ENCODE measurements at places on chromosomes 4 and X.
A peak's percentile ranks its signal among the peaks of the same experiment; 100 is the strongest.

GRCh38 chrX:153414856-153415510, 3.7 kb downstream of the ZFP92 start:
- no peak for DNase-seq

DNA sequence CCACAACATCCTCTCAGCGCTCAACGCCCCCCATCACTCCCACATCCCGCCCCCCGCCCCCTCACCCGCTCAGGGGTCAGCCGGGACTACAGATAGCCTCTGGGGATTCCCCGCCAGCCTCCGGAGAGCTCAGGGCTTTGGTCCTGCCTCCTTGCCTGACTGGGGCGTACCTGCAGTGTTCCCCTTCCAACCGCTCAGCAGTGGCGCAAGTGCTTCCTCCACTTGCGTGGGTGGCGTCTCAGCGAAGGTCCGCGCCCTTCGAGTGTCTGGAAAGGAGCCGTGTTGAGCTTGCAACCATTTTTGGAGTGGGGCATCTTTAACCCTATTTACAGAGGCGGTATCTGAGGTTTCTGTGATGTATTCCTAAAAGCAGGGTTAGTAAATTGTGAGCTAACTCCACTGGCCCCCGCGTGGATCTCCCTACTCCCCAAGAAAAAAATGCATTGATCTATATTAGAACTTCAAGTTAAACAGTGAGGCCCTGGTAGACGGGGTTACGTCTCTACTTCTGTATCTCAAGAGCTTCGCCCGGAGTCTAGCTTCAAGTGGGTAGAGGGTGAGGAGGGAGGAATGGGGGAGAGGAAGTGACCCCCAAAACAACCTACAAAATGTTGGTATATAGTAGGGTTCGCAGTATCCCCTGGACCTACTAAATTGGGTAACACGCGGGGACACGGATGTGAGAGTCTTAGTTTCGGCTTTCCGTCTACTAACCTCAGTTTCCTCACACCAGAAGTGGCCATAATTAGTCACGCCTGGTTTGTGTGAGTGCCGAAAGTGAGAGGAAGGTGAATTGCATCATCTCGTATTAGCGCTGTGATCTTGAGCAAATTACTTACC, 16.1 kb downstream of the NKX3-2 start:
- peak; percentile 21 for DNase-seq

- no peak for DNase-seq
These were observed 46.7 kb downstream of the ENPP6 start for GRCh38 chr4:184171011-184171410.

GRCh38 chr4:99043346-99043745, 45.2 kb downstream of the ADH5 start:
- DNase-seq, result peak; percentile 40

GRCh38 chr4:6781561-6781960, 966 bp upstream of the KIAA0232 start:
- DNase-seq, result no peak

- no peak for DNase-seq
These were observed 175.1 kb downstream of the PARM1 start for GRCh38 chr4:75107755-75108612.

DNA sequence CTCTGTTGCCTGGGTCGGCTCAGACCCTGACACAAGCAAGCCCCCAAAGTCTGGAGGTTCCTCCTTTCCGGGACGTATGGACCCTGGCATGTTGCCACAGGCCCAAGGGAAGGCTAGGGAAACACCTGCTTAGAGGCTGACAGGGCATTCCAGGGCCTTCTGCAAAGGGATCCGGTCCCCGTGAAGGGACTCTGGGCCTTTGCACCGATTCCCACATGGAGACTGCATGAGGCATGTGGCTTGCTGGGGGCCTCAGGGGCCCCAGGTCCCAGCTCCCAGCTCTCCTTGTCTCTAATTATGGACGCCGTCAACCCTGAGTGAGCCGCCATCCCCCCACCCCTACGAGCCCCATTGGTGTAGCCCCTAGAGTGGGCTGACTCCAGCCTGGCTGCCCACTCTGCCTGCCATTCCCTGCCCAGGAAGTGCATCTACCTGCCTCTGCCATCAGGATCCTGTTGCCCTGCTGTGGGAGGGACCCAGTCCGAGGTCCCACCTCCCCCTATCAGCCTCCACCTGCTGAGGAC, 4.2 kb upstream of the RGS12 start:
- no peak for DNase-seq

DNA sequence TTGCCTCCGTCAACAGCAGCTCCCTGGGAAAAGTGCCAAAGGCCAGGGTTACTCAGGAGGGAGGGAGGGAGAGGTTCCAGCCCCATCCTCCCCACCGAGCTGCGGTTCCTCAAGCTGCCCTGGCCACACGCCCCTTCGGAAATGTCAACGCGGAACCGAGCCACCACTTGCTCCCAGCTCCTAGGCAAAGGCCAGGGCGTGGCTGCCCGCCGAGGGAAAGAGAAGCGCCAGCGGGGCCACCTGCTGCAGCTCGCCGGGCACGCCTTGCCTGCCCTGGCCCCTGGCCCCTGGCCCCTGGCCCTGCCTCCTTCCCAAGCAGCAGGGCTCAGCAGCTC, 15.3 kb downstream of the SLC6A8 start:
- DNase-seq, result no peak

GRCh38 chr4:118141240-118141639, 107.0 kb downstream of the NDST3 start:
- DNase-seq, result no peak

GRCh38 chrX:39318506-39319343, 517.5 kb downstream of the MID1IP1 start:
- DNase-seq, result no peak

GRCh38 chr4:44965435-44966095, 239.2 kb upstream of the GNPDA2 start:
- DNase-seq, result no peak

GRCh38 chrX:36583674-36584073, 424.5 kb upstream of the FAM47C start:
- DNase-seq, result no peak

- peak; percentile 32 for DNase-seq
These were observed 38.2 kb downstream of the HPGDS start for GRCh38 chr4:94304365-94304971.

GRCh38 chr4:172628263-172628662, 540.3 kb upstream of the GALNT7 start:
- no peak for DNase-seq

GRCh38 chr4:169971456-169972015, 54.7 kb downstream of the MFAP3L start:
- DNase-seq, result no peak

DNA sequence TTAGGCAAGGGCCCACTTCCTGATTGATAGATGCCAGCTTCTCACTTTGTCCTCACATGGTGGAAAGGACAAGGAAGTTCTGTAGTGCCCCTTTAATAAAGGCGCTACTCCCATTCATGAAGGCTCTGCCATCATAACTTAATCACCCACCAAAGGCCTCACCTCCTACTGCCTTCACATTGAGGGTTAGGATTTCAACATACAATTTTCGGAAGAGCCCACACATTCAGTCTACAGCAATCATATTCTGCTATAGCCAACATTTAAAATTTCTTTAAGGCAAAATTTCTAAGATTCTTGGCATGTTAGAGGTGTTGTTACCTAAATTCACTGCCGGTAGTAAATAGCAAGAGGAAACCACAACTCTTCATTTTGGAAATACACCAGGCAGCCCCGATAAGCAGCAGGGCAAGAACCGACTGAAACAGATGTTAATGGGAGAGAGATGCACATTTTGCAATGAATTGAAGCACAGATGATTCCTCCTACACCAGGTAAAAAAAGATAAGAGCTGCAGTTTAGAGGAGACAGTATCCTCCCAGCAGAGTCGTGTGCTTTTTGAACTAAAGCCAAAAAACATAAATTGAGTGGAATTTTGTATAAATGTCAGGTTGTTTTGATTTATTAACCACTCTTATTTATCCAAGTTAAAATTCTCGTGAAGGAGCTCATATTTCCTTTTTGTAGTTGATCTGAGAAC, 594.9 kb downstream of the KCTD8 start:
- no peak for DNase-seq

- peak; percentile 44 for DNase-seq
These were observed 115.0 kb upstream of the HS3ST1 start for GRCh38 chr4:11543706-11544105.

DNA sequence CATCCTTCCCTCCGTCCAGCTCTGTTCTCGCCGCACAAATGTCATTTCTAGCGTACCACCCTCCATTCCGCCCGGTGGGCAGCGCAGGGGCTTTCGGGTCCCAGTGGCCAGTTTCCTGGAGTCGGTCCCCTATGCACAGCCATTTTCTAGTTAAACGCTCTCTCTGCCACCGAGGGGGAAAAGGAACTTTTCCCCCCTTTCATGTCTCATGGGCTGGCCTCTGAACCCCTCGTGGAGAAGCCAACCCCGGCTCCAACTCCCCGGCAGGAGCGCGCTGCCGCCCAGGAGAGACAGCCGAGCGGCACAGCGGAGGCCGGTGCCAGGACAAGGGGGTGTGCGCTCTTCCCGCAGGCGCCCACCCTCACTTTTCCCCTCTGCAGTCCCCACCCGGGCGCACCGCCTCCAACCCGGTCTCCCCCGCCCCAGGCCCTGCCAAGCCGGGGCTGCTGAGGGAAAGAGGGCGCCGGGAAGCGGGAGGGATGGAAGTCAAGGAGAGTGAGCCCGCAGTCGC, 662 bp downstream of the APBB2 start:
- DNase-seq, result no peak

- DNase-seq, result no peak
These were observed 1.8 kb downstream of the CD99L2 start for GRCh38 chrX:150896632-150897031.

DNA sequence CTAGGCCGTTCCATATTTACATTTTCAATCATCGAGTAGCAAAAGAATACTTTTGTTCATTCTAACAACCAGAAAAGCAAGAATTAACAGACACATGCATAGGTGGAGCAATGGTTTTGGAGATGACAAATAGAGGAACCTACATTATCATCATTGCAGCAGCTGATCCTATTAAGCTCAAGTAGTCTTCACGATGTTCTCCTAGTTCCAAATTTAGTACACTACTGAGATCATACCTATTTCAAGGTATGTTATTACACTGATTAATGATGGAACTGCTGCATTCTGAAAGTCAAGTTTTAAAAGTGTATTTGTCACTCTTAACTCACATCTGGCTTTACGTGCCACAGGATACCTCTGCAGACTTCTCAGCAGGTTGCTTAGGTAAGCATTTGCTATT, 87.4 kb downstream of the ADGRA3 start:
- no peak for DNase-seq

DNA sequence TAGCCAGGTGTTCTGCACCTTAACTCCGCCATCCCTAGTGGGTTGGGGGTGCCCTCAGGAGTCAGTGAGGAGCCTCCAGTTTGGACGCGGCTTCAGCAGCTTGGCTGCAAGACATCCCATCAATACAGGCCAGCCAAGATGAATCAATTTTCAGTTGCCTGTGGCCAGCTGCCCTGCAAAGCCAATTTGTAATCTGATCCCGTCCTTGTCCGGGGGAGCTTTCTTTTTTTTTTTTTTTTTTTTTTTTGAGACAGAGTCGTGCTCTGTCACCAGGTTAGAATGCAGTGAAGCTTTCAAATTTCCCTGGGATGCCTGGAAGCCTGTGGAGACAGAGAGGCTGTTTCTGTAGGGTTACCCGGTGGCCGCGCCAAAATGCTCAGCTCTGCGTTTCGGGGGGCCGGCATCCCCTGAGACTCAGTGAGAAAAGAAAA, 192.5 kb downstream of the ASMT start:
- no peak for DNase-seq

DNA sequence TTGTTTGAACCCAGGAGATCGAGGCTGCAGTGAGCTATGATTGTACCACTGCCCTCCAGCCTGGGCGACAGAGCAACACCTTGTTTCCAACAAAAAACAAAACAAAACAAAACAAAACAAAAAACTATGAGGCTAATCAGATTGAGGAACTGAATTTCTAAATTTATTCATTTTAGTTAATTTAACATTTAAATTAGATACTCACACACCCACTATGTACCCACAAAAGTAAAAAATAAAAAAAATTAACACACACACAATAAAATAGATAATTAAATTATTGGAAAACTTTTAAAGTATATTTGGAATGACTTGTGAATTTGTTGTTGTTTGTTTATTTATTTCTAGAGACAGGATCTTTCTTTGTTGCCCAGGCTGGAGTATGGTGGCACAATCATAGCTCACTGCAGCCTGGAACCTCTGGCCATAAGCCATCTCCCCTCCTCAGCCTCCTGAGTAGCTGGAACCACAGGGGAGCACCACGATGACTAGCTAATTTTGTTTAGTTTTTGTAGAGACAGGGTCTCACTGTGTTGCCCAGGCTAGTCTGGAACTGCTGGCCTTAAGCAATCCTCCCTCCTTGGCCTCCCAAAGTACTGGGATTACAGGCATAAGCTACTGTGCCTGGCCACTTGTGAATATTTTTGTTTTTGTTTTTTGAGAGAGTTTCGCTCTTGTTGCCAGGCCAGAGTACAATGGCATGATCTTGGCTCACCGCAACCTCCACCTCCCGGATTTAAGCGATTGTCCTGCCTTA, 9.8 kb upstream of the ZNF157 start:
- no peak for DNase-seq

DNA sequence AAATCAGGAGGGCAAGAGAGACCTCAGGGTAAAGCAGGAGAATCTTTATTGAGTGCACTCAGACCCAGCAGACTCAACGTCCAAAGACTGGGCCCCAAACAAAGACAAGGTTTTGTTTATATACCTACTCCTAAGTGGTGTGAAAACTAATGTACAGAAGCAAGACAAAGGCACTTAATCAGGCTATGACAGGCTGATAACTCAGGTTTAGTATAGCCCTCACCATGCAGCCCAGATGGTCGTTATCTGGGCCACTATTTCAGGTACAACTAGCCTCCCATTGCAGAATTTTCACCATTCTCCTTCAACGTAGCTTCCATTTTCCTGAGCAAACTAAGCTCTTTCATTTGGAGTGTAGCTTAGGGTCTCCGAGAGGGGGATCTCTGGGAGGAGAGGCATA, 36.9 kb downstream of the SULT1E1 start:
- DNase-seq, result no peak

DNA sequence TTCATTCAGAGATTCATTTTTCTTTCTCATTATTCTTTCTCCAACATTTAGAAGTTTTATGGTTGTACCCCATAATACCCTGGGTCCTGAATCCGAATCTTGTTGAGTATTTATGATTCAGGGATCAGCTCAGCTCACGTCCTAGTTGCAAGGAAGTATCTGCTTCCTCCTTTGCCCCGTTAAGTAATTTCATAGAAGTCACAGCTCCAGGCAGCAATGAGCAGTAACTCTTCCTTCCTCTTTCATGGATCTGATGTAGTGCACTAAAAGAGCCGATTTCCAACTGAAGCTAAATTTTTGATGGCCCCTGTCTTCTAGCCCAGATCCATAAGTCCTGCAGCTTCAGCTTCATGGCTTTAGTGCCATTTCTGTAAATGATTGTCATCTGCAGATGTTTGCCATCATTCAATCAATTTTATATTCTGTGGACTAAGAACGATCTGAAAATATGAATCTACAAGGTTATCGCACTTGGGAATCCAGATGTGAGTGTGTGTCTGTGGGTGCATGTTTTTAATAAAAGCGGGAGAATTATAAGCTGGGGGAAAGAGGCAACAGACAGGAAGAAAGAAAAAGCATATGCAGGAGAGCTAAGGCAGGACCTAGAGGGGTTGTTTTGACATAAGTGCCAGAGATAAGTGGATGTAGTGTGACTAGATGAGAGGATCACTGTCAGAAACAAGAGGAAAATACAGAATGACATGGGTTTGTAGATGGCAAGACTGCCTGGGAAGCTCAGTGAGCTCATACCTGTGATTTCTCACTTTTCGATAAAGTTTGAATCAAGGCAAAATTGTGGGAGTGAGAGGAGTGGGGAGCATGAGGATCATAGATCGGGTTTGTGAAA, 17.5 kb downstream of the VEGFD start:
- peak; percentile 67 for DNase-seq

Data from Kasumi-1 (cell line).